Naive B cell (primary cell): ENCODE measurements at places on chromosomes 11 and 22. TPM values are rescaled to one million over a fixed set of nuclear protein-coding genes. Genes with fewer than 3 reads are reported as not detected.
A peak's percentile ranks its signal among the peaks of the same experiment; 100 is the strongest.

- DNase-seq = no peak
Observed at GRCh38 chr22:35311551-35311999, 11.9 kb downstream of the TOM1 start.

- DNase-seq = no peak
Observed at GRCh38 chr11:34308049-34308912, 49.5 kb downstream of the ABTB2 start.

- DNase-seq = no peak
Observed at GRCh38 chr11:55697817-55698216, 35.8 kb downstream of the OR4C6 start.

The LRRN4CL gene
- polyA plus RNA-seq = not detected

DNA sequence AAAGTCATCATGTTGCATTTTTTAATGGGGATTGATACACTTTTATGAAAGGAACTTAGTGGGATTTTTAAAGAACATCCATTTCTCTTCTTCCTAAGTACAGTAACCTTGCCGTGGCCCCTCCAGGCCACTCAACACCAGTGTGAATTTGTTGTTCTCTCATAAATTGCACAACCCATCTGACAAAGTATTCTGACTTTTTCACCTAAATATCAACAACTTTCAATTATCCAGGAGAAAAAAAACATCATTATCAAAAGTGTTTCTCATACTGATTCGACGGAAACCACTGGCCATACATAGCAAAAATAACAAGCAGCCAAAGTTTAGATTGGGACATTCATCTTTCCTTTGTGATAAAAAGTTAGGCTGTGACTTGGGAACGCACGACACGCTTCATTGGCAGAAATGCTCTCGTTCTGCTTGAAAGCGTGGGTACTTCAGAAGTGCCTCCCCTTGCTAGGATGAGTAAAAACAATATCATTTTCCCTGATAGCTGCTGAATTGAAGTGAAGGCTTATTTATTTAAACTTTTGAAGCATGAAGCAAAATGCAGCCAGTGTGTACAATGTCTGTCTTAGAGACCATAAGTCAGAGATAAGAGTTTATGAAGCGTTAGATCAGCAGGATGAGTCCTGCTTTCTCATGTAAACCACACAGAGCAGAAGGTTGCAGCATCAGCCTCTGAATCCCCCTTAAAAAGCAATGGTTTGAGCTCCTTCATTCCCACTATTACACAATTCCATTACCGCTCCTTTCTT is 20.6 kb upstream of the EIF3M start:
- DNase-seq = no peak

The MPZL3 gene
- polyA plus RNA-seq = 0.89 TPM

The KDM2A gene
- polyA plus RNA-seq = 26.3 TPM

DNA sequence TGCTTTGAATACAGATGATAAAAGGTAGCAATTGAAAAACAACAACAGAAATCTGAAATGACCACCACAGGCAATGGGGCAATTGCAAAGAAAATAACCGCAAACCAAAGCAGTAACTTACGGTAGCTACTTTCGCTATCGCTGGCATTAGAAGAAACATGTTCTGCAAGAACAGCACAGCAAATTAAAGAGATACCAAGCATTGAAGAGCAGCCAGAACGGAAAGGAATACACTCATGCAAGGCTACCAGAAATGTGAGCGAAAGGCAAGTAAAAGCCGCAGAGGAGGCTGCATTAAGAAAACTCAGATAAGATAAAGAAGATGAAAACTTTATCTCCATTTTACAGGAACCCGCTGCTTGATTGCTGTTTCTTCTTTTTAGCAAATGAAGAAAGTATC is 194.1 kb upstream of the CCDC90B start:
- DNase-seq = no peak

The MS4A4A gene
- not detected for polyA plus RNA-seq

- DNase-seq = no peak
Observed at GRCh38 chr11:47552056-47552565, 821 bp downstream of the CELF1 start.

- DNase-seq = no peak
Observed at GRCh38 chr22:23414727-23415489, 165.2 kb downstream of the IGLL1 start.

DNA sequence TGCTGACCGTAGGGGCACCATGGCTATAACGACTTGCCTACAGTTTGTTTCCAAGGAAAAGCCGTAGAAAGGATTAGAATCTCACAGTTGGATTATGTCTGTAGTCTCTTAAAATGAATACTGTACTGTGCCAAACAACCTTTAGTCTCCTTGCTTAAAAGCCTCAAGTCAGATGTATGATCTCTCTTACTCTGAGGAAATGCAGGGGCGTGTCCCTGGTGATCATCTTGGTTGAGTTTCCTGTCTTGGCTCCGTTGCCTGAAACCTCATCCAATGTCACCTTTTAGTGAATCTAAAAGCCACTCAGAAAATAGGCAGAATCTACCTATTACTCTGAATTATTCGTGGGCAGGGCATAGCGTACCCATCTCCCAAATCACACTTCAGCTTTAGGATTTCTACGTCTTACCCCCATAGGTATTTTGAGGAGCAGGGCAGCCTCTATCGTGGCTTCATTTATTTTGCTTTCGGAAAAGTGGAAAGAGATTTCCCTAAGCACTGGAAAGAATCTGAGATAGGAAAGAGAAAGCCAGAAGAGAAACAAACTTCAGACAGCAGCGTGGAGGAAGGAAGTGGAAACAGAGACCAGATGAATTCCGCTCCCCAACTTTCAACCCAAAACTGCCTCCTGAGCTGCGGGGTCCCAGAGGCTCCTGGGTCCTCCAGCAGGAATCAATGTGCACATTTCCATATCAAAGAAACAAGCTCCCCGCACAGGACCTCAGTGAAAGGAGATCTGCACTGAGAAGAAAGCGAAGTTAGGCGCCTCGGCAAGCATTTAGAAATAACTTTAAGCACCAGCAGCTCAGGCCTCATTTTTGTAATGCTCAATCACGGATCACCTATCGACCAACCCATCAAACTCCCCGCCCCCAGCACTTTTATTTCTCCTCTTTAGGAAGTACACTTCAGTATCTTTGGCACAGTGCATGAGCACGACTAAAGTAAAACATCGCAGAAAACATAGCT is 245.8 kb downstream of the ETS1 start:
- no peak for DNase-seq

DNA sequence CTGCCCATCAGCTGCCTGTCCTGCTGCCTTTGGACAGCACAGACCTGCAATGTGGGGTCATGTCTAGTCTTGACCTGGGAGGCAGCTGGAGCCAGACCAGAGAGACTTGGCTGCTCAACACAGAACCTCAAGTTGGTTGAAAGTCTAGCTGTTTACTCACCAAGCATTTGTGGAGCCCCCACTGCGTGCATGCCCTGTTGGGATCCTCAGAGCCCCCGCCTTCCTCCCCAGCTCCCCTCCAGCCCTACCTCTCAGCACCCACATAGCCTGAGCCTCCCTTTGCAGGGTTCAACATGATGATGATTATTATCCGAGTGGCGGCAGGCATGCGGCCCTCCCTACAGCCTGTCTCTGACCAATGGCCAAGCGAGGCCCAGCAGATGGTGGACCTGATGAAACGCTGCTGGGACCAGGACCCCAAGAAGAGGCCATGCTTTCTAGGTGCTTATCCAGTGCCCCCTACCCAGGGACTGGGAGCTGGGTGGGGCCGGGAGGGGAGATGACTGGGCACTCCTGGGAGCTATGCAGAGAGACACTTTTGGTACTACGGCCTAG is 8.3 kb downstream of the ANKK1 start:
- no peak for DNase-seq

GRCh38 chr22:48842583-48842945 is 985.1 kb downstream of the BRD1 start:
- no peak for DNase-seq

DNA sequence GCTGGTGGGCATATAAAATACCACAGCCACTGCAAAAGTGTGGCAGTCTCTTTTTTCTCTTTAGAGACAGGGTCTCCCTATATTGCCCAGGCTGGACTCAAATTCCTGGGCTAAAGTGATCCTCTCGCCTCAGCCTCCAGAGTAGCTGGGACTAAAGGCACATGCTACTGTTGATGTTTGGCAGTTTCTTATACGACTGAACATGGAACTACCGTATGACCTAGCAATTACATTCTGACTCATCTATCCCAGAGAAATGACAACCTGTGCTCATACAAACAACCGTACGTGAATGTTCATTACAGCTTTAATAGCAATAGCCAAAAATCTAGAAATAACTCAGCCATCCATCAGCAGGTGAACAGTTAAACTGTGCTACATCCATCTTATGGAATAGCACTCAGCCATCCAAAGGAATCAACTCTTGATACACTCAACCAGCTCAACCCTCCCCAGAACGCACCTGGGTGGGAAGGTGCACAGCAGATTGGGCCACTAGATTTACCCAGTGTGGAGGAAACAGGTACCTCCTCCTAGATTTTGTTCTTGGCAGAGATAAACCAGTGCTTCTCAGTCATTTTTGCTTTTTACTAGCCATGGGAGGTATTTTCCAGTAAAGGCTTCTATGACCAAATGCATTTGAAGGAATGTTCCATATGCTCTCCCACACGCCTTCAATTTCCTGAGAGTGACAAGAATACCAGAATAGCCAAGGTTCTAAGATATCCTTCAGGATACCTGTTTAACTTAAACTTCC is 130.5 kb downstream of the MED15 start:
- DNase-seq = no peak

- no peak for DNase-seq
Observed at GRCh38 chr11:31879681-31880080, 68.6 kb upstream of the PAX6 start.

DNA sequence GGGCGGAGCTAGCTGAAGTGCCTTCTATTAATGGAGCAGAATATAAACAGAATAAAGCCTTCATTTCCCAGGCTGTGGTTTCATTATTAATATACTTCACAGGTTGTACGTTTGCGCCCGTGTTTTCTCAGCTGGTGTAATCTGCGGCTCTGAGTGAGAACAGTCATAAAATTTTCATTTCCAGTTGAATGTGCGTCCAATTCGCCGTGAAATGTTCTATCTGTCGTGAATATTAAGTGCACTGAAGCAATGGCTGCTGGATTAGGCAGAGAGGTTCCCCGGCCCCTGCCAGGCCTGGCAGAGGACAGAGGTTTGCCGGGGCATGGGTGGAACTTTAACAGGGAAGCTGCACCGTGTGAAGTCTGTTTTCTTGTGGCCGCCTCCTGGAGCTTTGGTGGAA is 874.4 kb downstream of the NTM start:
- DNase-seq = no peak

DNA sequence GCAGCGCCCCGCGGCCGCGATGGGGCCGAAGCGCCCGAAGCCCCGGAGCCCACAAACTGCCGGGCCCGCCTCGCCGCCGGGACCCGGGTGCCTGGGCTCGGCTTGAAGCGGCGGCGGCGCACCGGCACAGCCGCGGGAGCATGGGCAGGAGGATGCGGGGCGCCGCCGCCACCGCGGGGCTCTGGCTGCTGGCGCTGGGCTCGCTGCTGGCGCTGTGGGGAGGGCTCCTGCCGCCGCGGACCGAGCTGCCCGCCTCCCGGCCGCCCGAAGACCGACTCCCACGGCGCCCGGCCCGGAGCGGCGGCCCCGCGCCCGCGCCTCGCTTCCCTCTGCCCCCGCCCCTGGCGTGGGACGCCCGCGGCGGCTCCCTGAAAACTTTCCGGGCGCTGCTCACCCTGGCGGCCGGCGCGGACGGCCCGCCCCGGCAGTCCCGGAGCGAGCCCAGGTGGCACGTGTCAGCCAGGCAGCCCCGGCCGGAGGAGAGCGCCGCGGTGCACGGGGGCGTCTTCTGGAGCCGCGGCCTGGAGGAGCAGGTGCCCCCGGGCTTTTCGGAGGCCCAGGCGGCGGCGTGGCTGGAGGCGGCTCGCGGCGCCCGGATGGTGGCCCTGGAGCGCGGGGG is 346 bp downstream of the FJX1 start:
- DNase-seq = peak; percentile 20

GRCh38 chr11:82999232-82999631 is 72.5 kb downstream of the RAB30 start:
- no peak for DNase-seq

The TRIM44 gene
- polyA plus RNA-seq = 67.7 TPM

DNA sequence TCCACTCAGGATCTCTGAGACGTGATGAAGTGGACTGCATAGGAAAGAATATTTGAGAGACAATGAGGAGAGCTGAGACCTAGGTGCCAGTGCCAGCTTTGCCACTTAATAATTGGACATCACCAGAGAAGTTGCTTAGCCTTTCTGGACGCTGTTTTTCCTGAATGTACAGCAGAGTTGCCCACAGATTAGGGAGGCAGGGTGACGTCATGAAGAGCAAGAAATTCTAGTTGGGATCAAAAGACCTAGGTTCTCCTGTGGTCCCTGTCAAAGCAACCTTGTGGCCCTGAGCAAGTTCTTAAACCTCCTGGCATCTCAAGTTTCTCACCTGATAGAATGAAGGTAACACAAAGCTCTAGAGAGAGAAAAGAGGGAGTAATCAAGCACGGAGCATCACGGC is 174.6 kb upstream of the TENM4 start:
- no peak for DNase-seq

The TMEM45B gene
- not detected for polyA plus RNA-seq
